Left renal pelvis (tissue), 4 donors: ENCODE measurements at places on chromosomes 11 and 22.

GRCh38 chr11:64146036-64146955 lies 19.6 kb downstream of the MACROD1 start:
- no peak for DNase-seq

DNA sequence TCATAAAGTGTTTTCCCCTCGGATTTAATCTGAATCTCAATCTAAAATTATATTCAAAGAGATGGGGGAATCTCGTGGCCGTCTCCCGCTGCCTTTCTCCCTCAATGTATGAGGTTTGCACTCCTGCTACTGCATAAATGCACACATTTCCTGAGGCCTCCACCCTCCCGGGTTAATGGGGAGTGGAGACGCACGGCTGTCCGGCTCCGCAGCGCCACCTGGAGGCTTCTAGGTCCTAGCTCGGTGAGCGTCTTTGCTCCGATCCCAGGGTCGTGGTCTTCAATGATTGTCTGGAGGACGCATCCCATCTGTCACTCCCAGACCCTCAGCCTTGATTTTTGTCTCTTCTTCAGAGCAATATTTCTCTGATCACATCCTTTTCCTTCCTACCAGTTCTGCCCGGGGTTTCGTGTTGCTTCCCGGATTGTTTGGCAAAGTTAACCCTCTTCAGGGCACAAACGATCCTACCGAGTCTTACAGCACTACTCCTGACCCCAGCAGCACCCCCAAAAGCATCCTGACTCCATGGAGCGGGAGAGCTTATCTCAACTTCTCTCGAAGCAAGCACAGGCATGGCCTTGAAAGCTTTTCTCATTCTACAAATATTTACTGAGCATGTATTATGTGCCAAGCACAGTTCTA lies at the start of gene LMO1:
Gene LMO1 (minus strand): TSS at position 110 of the 642 bp plus-strand sequence. CDS start 516 bp downstream, outside the sequence.
- no peak for DNase-seq

- no peak for DNase-seq
These were observed 769.5 kb upstream of the ANO3 start for GRCh38 chr11:25562417-25562816.

DNA sequence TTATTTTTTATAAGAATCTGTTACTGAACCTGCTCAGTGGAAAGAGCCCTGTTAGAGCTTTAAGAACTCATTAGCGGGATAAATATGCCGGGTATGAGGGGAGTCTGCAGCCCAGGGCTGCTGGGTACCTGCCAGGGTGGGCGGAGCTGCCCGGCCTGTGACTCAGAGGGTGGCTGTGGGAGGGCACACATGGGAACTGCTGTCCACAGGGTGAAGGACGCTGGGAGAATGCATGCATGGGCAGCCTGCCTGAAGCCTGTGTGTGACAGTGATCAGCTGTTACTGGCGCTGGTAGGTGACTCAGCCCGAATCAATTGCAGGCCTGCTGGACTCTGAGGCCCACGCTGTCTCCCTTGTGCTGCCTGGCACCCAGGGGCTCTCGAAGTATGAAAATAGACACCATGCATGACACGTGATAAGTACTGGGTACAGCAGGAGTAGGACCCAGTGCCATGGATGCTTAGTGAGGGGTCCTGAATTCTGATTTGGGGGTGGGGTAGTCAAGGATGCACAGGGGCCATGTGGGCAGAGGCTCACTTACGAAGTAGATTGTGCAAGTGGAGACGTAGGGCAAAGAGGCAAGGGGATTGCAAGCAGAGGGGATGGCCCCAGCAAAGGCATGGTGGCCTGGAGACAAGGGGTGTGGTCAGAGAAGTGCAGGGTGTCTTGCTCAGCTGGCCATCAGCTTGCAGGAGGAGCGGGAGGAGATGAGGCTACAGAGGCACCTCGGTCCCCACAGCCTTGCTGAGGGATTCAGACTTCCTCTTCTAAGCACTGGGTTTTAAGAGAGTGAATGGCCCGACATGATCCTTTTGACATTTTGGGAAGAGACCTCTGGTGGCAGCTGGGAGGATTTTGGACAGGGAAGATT lies 36.5 kb downstream of the GRIK4 start:
- DNase-seq: no peak

GRCh38 chr11:83115551-83115950 lies 41.4 kb upstream of the PCF11 start:
- no peak for DNase-seq

DNA sequence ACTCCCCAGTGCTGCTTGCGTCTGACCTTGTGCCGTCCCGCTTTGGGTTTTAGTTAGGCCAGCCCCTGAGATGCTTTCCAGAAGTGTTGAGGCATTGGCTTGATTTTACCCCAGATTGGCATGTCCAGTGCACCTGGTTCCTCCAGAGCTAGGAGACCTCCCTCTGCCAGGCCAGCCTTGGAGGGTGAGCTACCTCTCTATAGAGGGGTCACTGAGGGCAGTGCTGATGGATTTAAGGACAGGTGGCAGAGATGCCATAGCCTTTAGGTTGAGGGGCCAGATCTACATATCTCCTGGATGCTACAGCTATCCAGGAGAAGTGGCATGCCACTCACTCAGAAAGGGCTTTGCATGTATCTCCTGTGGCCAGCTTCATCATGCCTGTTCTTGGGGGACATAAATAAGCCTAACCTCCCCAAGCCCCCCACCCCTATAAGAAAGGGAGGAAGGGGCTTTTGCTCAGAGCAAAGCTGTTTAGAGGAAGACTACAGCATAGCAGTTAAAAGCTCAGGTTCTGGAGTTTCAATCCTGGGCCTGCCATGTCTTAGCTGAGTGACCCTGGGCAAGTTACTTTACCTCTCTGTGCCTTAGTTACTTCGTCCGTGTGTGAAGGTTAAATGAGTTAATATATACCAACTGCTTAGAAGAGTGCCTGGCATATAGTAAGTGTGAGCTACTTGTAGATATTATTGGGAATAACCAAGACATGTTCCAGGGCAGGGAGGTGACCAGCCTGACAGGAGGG lies 6.4 kb downstream of the UBE2L3 start:
- DNase-seq: no peak

DNA sequence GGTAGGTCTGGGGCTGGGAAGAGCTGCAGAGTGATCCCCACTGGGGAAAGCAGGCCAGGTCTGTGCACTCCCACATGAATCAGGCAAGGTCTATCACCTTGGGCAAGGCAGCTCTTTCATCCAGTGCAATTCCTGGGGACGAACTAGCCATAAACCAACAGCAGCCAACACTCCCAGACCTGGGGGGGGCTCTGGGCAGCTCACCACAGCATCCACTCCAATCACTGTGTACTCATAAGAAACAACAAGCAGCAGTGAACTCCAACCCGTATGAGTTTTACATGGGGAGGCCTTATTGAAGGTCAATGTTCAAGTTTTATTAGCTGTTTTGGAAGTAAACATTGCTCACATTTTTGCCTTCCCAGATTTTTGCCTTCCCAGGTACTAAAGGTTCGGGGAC lies 157.4 kb upstream of the NAV2 start:
- DNase-seq: no peak

DNA sequence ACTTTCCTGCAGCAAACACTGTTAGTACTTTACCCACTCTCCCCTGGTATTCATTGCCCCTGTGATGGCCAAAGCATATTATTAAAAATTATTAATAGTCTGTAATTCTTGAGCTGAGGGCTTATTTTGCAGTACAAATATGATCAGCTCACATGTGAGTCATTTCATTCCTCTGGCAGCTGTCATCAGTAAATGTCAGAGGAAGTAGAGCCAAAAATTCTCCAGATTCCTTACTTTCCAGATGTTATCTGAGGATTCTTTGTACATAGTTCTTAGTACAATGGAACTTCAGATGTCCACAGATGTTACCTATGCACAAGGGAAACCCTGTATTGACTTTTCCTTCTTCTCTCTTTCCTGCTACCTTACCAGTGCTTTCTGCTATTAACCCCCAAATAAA lies 12.5 kb downstream of the OR5B3 start:
- no peak for DNase-seq

GRCh38 chr22:36339171-36340065 lies 48.3 kb downstream of the MYH9 start:
- DNase-seq: no peak

DNA sequence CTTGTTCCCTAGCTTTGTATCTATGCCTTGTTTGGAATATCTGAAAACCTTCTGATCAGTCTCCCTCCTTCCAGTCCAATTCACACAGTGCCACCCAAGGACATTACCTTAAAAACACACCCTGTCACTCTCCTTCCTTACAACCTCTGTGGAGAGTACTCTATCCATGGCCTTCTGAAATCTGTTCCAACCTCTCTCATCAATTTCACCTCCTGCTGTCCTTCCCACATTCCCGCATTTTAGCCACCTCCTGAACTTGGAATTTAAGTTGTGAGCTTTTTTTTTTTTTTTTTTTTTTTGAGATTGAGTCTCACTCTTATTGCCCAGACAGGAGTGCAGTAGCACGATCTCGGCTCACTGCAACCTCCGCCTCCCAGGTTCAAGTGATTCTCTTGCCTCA lies 824.8 kb downstream of the METTL15 start:
- no peak for DNase-seq

DNA sequence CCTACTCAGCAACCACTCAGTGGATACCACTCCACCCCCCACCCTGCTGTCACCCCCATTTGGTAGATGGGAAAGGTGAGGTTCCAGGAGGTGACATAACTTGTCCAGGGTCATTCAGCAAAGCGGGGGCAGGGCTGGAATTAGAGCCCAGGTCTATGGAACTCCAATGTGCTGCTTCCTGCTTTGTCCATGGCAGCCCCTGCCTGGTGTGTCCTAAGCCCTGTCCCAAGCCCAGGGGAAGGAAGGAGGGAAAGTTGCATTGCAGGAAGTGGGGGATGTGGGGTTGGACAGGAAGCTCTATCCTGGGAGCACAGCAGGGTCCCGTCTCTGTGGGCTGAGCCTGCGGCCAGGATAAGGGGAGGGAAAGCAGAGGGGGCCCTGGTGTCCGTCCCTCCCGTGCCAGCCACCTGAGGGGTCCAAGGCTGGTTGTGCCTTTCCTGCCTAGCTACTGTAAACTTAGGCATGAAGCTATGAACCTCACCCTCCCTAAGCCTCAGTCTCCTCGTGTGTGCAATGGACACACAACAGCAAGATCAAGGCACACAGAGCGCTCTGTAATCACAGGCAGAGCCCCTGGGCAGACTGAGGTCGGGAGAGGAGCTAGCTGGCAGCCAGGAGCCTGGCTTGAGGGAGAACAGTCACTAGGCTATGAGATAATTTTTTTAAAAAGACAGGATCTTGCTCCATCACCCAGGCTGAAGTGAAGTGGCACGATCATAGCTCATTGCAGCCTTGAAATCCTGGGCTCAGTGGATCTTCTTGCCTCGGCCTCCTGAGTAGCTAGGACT lies 12.9 kb downstream of the GAL3ST1 start:
- no peak for DNase-seq

DNA sequence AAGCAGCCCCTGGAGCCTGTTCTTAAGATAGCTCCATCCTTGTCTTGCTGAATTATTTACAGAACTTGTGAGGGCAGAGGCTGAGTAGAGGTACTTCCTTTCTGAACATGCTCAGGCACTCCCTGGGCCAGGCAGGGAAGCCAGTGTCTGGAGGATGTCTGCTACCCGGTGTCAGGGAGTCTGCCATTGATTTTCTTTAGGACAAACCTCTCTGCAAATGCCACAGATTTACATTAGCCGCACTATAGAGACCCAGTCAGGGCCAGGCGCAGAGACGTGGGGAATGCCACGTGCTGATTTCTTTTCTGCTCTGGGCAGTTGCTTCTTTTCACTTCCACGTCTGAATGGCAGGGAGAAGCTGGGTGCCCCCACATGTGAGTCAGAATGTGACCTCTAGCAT lies 585.5 kb downstream of the NTM start:
- no peak for DNase-seq

GRCh38 chr11:91536366-91536765 lies 688.3 kb upstream of the FAT3 start:
- no peak for DNase-seq

GRCh38 chr11:17165247-17165890 lies 42.4 kb downstream of the PIK3C2A start:
- no peak for DNase-seq

- DNase-seq: no peak
These were observed 97.0 kb upstream of the MPPED2 start for GRCh38 chr11:30683176-30683575.

- DNase-seq: no peak
These were observed 9.9 kb downstream of the MS4A15 start for GRCh38 chr11:60766547-60766946.

GRCh38 chr22:37999640-38000272 lies 15.4 kb upstream of the SOX10 start:
- no peak for DNase-seq

DNA sequence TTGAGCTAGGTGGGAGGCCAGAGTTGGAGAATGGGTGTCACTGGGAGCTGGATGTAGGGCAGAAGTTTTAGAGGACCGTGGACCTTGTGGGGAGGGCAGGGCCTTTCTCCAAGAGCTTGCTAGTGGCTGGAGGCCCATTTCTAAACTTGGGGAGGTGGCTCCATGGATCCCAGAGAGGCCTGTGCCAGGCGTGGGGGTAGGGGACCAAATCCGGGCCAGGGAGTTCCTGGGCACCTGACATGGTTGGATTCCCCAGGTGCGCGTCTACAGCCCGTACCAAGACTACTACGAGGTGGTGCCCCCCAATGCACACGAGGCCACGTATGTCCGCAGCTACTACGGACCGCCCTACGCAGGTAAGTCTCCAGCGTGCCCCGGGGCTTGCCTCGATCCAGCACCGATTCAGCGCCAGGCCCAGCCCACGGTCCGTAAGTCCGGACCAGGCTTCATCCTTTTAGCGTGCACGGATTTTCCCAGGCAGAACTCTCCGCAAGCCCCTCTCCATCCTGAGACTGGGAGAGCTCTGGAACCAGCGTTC lies 14.2 kb downstream of the PLEKHB1 start:
- DNase-seq: no peak

GRCh38 chr11:65937766-65938165 lies 7.5 kb upstream of the TSGA10IP start:
- no peak for DNase-seq

DNA sequence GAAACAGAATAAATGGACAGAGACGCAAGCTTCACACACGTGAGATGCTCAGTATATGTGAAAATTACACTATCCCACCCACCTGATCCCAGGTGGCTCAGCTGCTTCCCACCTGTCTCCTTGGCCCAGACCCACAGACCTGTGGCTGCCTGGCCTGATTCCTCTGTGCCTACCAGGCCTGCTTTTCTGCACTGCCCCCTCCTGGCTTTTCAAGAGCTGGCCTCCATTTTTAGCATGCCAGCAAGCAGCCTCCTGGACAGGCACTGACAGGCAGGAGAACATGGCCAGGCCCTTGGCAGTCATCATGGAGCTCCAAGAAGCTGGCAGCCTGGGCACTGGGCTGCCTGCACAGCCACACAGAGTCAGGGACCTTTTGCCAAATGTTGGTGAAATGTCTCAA lies 79.5 kb upstream of the HMGXB4 start:
- no peak for DNase-seq
